Activated naive CD8-positive, alpha-beta T cell treated with anti-CD3 and anti-CD28 coated beads, Interleukin-2, amount 50 U/mL, for 24 hours (primary cell): ENCODE measurements at places on chromosomes 3 and 15.
A peak's percentile ranks its signal among the peaks of the same experiment; 100 is the strongest.

GRCh38 chr3:13822042-13822441 lies 57.8 kb downstream of the WNT7A start:
- DNase-seq, result no peak

- DNase-seq, result no peak
Observed at GRCh38 chr15:33866101-33866737, 102.1 kb upstream of the CHRM5 start.

GRCh38 chr3:12904951-12905315 lies 63.6 kb upstream of the RPL32 start:
- no peak for DNase-seq

GRCh38 chr15:40115670-40116093 lies 7.0 kb upstream of the BMF start:
- DNase-seq, result peak; percentile 55
